Activated CD4-positive, alpha-beta T cell treated with anti-CD3 and anti-CD28 coated beads, Interleukin-2, amount 50 U/mL, for 4 hours (primary cell): ENCODE measurements at places on chromosomes 7 and 10.

GRCh38 chr7:19851504-19851903, 78.1 kb upstream of the TMEM196 start:
- DNase-seq = no peak

- no peak for DNase-seq
These were observed 117.5 kb downstream of the OR13A1 start for GRCh38 chr10:45197816-45198485.

- no peak for DNase-seq
These were observed 122.9 kb upstream of the PPP2R2D start for GRCh38 chr10:131777921-131778320.

DNA sequence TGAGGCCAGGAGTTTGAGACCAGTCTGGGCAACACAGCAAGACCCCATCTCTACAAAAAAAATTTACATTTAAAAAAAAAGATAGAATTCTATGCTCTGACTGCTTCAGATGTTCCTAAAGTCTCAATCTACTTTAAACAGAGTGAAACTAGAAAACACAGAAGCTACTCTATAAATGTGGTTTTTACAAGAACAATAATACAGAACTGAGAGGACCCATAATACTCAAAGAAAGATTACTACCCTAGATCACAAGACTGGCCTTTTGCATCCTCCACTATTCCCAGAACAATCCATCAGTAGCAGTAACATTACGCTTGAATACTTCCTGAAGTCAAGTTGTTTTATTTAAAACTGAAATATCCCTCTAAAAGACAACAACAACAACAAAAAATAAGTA, 119.4 kb downstream of the ZFAND4 start:
- DNase-seq = no peak

DNA sequence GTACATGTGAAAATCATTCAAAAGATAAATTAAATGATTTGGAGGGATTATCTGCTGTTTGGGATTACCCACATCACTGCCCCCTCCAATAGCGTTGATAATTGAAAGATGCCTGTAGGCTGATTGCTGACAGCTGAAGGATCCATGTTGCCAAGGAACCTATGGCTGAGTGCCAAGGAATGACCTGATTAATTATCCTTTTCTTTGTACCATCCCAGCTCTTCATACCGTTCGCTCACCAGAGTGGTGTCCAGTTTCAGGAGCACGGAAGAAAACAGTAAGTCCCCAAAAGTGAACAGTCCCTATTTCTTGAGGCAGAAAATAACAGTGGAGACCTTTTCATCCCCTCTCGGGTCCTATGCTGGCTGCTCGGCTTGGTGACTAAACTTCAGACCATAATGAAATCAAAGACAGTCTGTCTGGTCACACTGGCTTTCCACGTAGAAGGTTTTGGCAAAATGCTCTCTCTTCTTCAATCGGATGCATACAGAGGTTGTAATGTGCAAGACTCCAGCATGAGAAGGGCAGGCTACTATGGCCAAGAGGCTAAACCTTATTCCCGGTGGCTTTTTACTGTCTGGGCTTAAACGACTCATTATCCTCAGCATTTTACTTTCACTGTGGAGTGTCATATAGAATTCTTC, 108.8 kb downstream of the SPAG6 start:
- DNase-seq = no peak

DNA sequence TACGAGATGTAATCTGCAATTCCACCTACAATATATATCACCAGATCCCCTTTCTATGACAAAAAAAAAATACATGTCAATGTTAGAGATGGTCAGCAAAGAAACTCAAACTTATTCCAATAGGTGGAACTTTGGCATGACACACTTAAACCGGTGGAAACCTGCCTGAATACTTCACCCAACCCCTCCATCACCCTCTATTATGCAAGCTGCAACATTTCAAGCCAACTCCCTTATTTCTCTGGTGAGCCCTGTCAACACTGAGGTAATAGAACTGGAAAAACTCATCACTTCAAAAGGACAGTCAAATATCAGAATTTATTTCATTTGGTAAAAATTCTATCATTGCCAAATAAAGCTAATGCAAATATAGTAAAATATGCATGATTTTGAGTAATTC, 3.6 kb downstream of the ZNF438 start:
- DNase-seq = no peak

- DNase-seq = no peak
These were observed 1.7 kb upstream of the SH2B2 start for GRCh38 chr7:102284891-102285539.

DNA sequence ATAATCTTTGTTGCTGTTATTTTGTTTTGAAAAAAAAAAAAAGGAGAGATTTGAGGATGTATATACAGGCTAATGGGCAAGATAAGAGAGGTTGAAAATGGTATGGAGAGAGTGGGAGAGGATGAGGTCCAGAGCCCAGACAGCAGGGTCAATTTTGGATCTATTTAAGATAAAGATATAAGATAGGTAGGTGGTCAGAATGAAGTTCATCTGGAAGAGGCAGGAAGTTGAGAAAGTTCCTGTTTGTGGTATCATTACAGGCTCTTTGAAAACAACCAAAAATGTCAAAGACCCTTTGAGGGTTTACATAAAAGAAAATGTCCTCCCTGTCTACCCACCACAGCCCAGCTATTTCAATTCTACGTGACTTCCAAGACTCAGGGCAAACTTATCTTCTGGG, 7.5 kb downstream of the CEP41 start:
- DNase-seq = no peak

- peak; percentile 52 for DNase-seq
These were observed at the start of gene TRIP6 for GRCh38 chr7:100867040-100867775. TSS of gene TRIP6 (plus strand) at chr7:100867387. CDS start at chr7:100867498, 111 bp downstream.

DNA sequence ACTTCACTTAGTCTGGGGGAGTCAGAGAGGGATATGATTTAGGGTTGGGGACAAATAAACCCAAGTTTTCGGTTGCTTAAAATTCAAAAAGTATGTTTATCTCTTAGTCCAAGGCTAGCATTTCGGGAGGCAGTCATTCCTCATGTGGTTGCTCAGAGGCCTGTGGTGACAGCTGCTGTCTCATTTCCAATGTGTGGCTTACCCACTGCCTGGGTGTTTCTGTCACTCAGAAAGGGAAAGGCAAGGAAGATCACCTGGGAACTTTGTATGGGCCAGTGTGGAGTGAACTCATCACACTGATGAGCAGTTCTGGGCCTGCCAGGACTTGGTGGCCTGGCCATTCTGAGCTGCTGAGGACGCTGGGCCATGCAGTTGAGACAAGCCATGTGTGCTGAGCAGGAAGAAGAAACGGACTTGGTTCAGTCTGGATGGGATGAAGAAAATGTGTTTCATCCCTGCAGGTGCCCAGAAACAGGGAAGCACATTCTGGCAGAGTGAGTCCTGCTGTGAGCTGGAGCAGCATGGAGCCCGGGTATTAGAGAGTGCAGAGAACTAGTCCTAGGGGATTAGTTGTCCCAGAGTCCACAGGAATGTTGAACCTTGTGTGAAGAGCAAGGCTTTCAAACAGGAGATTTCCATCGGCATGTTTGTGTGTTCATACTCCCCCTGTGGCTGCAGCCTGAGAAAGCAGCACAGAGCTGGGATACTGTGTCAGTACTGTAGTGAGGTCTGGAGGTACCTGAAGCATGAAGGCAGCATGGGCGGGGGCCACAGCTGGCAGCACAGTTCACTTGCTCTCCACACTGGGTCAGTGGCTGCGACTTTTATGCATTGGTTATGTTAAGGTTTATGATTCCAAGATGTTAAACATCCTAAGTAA, 211.1 kb upstream of the IGFBP3 start:
- no peak for DNase-seq

DNA sequence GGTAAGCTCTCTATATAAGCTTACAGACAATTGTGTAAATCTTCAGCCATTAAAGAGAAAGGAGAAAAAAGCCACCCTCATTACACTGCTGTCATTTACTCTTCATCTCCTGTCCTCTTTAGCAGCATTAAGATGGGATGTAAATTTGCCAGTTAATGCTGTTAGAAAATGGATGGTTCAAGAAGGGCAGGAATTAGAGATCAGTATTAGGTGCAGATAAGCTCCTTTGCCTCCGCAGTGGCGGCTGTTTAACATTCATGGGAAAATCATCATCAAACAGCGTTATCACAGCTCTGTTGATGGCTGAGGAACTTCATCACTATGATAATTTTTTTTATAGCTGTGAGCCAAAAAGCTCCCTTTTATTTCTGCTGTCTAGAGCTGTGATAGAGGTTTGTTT, 61.8 kb upstream of the FAM204A start:
- DNase-seq = no peak

- no peak for DNase-seq
These were observed 31.3 kb downstream of the CACUL1 start for GRCh38 chr10:118723466-118723865.

DNA sequence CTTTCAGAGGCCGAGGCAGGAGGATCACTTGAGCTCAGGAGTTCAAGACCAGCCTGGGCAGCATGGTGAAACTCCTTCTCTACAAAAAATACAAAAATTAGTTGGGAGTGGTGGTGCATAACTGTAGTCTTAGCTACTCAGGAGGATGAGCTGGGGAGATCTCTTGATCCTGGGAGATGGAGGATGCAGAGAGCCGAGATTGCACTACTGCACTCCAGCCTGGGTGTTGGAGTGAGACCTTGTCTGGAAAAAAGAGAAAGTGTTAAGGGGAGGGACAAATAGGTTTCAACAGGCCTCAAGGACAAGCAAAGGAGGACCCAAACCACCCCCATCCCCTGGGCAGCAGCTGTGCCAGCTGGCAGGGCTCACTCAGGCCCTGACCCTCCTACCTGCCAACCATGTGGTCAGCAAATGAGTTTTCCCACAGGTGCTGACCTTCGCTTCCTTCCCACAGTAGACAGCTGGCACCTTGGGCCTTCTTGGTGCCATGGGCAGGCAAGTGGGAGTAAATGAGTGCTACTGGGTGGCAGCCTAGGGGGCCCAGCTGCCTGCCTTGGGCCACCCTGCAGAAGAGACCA, 5.5 kb upstream of the PNLIPRP2 start:
- no peak for DNase-seq

DNA sequence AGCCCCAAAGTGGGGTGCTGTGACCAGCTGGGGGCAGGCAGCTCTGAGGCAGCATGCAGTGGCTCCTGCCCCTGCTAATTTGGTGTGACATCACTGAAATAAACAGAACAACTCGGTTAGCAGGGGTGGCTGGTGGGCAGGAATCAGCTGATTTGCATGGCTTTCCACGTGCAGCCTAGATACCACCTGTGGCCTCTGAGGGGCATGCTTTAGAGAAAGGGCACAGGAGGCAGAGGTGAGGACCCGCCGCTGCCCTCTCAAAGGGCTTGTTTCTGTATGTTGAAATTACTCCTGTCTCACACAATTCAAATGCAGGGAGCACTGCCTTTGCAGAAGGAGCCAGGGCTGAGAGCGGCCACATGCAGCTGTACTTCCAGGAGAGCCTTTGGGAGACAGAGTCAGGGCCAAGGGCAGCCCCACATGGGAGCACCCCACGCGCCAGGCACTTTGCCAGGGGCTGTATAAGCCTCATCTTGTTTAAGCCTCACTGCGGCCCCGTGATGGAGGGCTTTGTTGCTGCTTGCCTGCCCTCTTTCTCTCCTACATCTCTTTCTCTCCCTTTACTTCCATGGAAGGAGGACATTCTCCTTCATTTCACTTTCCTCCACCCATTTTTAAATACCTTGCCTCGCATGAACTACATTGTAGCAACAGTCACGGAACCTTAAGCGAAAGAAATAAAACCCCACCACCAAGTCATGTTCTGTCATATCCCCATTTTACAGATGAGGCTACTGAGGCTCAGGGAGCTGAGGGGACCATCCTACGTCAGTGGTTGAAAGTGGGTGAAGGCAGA, 137.7 kb downstream of the ZMIZ1 start:
- no peak for DNase-seq

DNA sequence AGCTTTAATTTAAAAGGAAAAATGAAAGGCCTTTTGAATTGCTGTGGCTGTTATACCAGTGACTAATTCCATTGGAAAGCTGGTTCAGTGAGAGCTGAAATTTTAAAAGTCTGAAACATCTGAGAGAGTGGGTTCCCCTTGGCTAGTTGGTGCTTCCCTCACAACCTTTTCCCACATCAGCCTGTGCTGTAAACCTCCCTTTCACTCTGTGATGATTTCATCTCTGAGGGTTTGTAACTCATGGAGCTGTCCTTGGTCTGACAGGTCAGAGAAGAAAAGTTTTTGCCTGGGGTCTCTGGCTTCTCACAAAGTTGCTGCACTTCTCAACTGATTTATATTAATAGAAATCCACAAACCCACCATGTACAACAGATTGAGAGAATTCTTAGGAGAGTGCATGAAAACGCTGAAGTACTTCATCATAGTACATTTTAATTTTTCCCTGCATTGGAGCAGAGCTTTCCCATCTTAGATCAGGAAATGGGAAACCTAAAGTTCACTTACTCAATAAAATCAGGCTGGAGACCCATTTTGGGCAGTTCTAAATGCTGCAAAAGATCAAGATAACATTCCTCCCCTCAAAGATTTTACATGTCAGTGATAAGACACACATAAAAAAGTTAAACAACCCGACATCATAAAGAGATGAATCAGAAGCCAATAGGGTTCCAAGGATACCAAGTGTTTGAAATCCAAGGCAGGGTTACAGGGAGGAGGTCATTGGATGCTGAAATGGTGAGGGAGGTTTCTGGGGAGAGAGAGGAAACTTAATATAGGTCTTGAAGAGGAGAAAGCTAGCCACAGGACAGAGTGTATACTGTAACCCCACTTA, 157.0 kb upstream of the MKLN1 start:
- no peak for DNase-seq

- DNase-seq = no peak
These were observed 12.2 kb downstream of the FOXP2 start for GRCh38 chr7:114426824-114427223.

- DNase-seq = no peak
These were observed 4.7 kb upstream of the ABLIM1 start for GRCh38 chr10:114662646-114663217.

DNA sequence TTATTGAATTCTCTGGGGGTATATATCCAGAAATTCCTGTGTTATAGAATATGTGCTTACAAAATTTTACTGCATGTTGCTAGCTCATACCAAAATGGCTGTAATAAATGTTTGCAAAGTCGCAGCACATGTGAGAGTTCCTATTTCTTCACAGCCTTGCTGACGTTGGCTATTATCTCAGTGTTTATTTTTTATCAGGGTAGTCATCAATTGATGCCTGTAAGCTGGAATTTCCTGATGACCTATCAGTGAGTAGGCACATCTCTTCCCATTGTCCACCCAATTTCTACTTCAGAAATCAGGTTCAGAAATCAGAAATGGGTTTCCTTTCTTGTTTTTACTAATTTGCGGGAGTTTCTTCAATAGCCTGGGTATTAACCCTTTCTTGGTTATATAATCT, 268.1 kb upstream of the FZD8 start:
- DNase-seq = no peak

DNA sequence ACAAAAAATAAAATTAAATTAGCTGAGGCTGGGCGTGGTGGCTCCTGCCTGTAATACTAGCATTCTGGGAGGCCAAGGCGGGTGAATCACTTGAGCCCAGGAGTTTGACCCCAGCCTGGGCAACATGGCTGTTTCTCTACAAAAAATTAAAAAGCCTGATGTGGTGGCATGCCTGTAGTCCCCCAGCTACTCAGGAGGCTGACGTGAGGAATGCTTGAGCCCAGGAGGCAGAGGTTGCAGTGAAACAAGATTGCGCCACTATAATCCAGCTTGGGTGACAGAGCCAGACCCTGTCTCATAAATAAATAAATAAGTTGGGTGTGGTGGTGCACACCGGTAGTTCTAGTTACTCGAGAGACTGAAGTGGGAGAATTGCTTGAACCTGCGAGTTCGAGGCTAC, 65.1 kb downstream of the GNA12 start:
- DNase-seq = no peak

GRCh38 chr10:34761453-34761852, 53.6 kb downstream of the PARD3 start:
- DNase-seq = no peak
